SK-MEL-5 (cell line): ENCODE measurements at places on chromosomes 4 and X. TPM values are rescaled to one million over a fixed set of nuclear protein-coding genes. Genes with fewer than 3 reads are reported as not detected.

Gene GPM6B
- 231 and 232 TPM in 2 replicates for total RNA-seq

Gene HPGDS
- not detected in 2 replicates for total RNA-seq

Gene TAF7L
- 1.1 and 3.0 TPM in 2 replicates for total RNA-seq

Gene SLIT2
- total RNA-seq: 0.21 and 0.92 TPM in 2 replicates

Gene CTSO
- total RNA-seq: 2.0 and 2.4 TPM in 2 replicates

Gene GLRA3
- total RNA-seq: not detected in 2 replicates

Gene MGAT4D
- not detected in 2 replicates for total RNA-seq

Gene RADX
- 7.3 and 7.4 TPM in 2 replicates for total RNA-seq

Gene NPNT
- not detected in 2 replicates for total RNA-seq

Gene PWWP3B
- 0.21 and 0.32 TPM in 2 replicates for total RNA-seq

Gene ARSJ
- 2.9 and 3.0 TPM in 2 replicates for total RNA-seq

Gene NLRP2B
- not detected in 2 replicates for total RNA-seq

Gene HTR2C
- not detected in 2 replicates for total RNA-seq

Gene MCTS1
- total RNA-seq: 96.6 and 106 TPM in 2 replicates

Gene WDFY3
- total RNA-seq: 19.2 and 20.4 TPM in 2 replicates

Gene ARSD
- 24.9 and 27.9 TPM in 2 replicates for total RNA-seq

Gene MAGEA2
- total RNA-seq: 67.5 and 73.1 TPM in 2 replicates

Gene PDGFRA
- total RNA-seq: 0.96 and 1.3 TPM in 2 replicates

Gene TBC1D1
- total RNA-seq: 51.9 and 54.9 TPM in 2 replicates

Gene F8
- total RNA-seq: 0.50 and 0.56 TPM in 2 replicates

Gene GK
- total RNA-seq: 9.0 and 9.6 TPM in 2 replicates

Gene NAP1L2
- total RNA-seq: 0.37 and 1.2 TPM in 2 replicates

Gene GPR78
- not detected in 2 replicates for total RNA-seq

Gene RHOXF2
- not detected in 2 replicates for total RNA-seq

Gene BRS3
- total RNA-seq: not detected in 2 replicates

Gene PLXNB3
- total RNA-seq: 2.7 and 4.8 TPM in 2 replicates

Gene RAB40AL
- not detected in 2 replicates for total RNA-seq

Gene MAGEH1
- total RNA-seq: 25.2 and 31.2 TPM in 2 replicates

Gene NR3C2
- total RNA-seq: 0.32 and 0.67 TPM in 2 replicates

Gene PRRG3
- not detected in 2 replicates for total RNA-seq

Gene TBX22
- total RNA-seq: 0.37 TPM in 1 of 2 replicates, not detected in the other
